Urothelium cell line (cell line): ENCODE measurements at places on chromosomes 7 and 10.
A peak's percentile ranks its signal among the peaks of the same experiment; 100 is the strongest.

GRCh38 chr10:5529702-5530411, 5.1 kb downstream of the CALML3 start:
- no peak for DNase-seq

DNA sequence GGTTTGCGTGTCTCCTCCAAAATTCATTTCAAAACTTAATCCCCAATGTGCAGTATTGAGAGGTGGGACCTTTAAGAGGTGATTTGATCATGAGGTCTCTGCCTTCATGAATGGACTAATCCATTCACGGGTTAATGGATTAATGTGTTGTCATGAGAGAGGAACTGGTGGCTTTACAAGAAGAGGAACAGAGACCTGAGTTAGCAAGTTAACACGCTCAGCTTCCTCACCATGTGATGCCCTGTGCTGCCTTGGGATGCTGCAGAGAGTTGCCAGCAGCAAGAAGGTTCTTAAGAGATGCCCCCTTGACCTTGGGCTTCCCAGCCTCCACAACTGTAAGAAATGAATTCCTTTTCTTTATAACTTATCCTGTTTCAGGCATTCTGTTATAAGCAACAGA, 3.7 kb upstream of the TCTN3 start:
- DNase-seq, result no peak

DNA sequence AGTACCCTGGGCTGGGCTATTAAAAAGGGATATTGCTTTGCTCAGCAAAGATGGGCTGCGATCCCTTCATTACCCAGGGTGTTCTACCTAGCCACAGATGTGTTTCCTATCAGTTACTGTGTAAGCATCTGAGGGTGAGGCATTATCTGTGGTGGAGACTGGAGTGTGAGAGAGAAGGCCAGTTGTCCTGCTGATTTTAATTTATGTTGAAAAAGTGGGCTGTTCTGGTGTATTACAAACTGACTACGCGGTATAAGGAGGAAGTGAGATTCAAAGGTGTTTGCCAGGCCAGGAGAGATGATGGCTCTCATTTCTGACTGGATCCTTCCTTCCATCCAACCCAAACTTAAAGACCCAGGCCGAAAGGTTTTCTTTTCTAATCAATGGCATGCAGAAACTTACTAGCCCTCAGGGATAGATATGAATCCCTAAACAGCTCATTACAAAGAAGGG, 7.6 kb downstream of the TCF7L2 start:
- DNase-seq, result no peak

DNA sequence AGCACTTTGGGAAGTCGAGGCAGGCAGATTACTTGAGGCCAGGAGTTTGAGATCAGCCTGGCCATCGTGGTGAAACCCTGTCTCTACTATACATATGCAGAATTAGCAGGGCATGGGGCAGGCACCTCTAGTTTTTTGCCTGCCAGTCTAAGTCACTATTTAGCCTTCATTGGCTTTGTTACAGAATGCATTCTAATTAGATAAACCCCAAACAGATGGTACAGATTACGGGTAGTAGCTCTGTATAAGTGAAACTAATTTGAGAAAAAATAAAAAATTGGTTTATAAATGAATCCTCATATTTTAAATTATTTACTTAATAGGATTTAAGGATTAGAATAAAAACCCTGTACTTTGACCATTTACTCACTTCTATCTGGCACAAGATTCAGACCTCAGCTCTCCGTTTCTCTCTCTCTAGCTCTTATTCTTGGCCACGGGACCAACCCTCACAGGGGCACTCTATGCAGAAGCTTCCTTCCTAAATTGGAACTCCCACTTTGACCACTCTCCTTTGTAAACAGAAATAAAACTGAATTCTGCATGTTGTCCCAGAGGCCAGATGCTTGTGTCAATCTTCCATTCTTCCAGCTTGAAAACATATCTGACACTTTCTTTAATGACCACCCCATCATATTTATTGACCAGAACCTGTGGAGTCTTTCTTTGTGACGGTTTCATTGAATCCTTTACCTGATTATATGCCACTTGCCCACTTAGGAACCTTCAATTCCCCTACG, 26.8 kb downstream of the BET1 start:
- DNase-seq, result no peak

GRCh38 chr10:58266003-58266825, 1.5 kb downstream of the IPMK start:
- no peak for DNase-seq

GRCh38 chr7:26534649-26535482, 243.2 kb downstream of the SNX10 start:
- DNase-seq, result no peak

- DNase-seq, result no peak
Measured at GRCh38 chr7:131610007-131610406, 53.6 kb upstream of the PODXL start.

GRCh38 chr10:80104066-80104926, 25.8 kb downstream of the TMEM254 start:
- no peak for DNase-seq

GRCh38 chr7:109745677-109746410, 1176.2 kb downstream of the DNAJB9 start:
- no peak for DNase-seq

GRCh38 chr10:45422207-45422865, 48.3 kb downstream of the ALOX5 start:
- no peak for DNase-seq

GRCh38 chr10:124035928-124036558, 57.4 kb downstream of the CHST15 start:
- DNase-seq, result peak; percentile 29

GRCh38 chr7:143279186-143280098, 5.3 kb upstream of the TMEM139 start:
- DNase-seq, result peak; percentile 51

- DNase-seq, result no peak
Measured at GRCh38 chr10:112217386-112218035, 33.9 kb upstream of the GPAM start.
